ENCODE measurements at places on chromosomes 2 and 18.
A peak's percentile ranks its signal among the peaks of the same experiment; 100 is the strongest.

DNA sequence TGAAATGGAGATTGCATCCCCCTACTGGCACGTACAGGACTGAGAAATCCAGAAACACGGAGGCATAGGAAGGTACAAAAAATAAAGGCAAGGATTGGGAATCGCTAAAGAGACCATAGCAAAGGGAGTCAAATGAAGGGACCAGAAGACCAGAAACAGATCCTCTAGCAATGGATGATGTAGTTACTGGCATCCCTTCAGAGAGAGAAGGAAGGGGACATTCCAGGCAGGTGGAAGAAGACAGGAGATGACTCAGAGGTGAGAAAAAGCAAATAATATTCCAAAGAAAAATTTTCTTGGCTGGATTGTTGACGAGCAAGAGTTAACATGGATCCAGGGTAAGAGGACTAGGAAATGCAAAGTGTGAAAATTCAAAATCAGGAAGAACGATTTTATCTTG, 78.4 kb upstream of the FZD7 start:
- DNase-seq, result no peak

- no peak for DNase-seq
Measured at GRCh38 chr2:236130349-236130998, 37.7 kb downstream of the GBX2 start.

- DNase-seq, result no peak
Measured at GRCh38 chr2:25905126-25905525, 26.8 kb upstream of the ASXL2 start.

DNA sequence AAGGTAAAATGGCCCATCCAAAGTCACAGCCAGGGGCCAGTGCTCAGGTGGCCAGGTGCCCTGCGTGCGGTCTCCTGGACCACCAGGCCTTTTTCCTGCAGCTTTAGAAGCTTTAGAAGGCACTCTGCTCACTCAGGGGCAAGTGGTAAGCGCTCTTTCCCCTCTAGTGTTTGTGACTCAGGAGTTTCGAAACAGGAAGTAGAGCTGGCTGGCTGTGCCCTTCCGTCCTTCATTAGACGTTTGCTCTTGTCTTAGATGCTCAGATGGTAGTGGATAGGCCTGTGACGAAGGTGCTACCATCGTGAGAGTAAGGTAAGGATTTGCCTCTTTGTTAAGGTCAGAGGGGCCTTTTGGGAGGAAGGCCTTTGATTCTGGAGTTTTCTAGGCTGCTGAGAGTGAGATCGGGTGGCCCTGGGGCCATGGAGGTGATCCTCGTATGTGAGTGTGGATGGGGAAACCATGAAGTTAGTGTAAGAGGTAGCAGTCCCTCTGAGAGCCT, at the start of gene CASP8:
TSS of gene CASP8 (plus strand) at position 235 of the 499 bp plus-strand sequence. CDS start 5,951 bp downstream, outside the sequence.
- DNase-seq, result no peak

- DNase-seq, result peak; percentile 77
Measured at GRCh38 chr2:70087702-70088597, 673 bp downstream of the PCBP1 start.

GRCh38 chr18:62790871-62791772, 75.8 kb downstream of the PHLPP1 start:
- no peak for DNase-seq

DNA sequence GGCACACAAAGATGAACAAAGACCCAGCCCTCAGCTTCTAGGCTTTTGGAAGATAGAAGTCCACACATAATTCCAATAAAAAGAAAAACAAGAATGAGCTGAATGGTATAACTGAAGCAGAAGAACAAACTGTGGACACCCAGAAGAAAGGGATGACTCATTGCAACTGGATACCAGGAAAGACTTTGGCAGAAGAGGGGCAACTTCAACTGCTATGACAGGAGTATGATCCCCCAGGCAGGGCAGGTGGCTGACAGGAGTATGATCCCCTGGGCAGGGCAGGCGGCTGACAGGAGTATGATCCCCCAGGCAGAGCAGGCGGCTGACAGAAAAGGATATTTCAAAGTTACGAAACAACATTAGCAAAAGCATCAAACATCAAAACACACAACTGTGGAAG, 21.6 kb downstream of the PID1 start:
- DNase-seq, result no peak

GRCh38 chr2:13745330-13745729, 887.2 kb upstream of the LRATD1 start:
- DNase-seq, result no peak

GRCh38 chr2:234823196-234823876, 128.5 kb upstream of the SH3BP4 start:
- no peak for DNase-seq

DNA sequence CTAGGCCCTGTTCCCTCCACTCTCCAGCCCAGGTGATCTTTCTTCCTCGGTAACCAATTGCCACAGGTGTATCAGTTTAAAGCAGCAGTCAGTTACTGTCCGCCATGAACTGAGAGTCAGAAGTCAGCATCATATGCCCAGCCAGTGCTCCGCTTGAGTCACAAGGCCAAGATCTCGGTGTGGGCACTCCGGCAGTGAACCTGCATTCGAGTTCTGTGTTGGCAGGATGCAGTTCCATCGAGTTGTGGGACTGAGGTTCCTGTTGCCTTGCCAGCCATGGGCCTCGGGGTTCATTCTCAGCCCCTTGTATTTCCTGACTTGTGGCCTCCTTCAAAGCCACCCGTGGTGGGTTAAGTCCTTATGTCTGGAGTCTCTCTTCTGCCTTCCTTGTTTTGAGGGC, 3.1 kb upstream of the TMEM185B start:
- no peak for DNase-seq

- no peak for DNase-seq
Measured at GRCh38 chr2:156229724-156230362, 102.7 kb downstream of the NR4A2 start.

DNA sequence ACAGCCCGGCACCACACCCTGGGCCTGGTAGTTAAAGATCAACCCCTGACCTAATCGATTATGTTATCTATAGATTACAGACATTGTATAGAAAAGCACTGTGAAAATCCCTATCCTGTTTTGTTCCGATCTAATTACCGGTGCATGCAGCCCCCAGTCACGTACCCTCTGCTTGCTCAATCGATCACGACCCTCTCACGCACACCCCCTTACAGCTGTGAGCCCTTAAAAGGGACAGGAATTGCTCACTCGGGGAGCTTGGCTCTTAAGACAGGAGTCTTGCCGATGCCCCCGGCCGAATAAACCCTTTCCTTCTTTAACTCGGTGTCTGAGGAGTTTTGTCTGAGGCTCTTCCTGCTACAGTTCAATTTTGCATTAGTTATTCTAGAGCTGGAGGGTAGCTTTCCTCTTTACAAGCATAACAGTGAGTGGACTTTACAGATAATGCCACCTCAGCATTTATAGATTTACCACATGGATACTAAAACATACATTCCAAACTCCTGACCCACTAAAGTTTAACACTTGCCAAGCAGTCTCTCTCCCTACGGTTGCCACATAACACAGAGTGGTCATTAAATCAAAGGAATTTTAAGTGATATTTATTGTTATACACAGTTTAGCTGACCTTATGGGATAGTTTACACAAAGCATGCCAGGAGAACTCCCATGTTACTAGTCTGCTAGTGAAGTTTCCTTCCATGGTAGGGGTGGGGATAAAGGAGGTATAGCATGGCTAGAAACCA, 101.0 kb downstream of the EVA1A start:
- DNase-seq, result no peak

DNA sequence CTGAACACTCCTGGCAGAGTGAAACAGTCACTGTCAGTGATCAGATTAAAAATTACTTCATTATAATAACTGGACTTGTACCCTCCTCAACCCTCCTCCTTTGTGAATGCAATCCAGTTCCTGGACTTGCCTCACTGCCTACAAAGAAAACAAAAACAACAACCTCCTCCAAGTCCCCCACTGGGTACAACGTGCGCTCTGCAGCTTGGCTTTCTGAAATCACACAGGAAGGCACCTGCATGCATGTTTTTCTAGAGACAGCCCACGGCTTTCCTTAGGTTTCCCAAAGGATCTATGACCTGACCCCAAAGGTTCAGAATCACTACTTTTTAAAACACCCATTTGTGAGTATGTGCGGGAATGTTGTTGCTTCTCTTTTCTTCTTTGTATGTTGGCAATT, 61.4 kb upstream of the TUBA3E start:
- DNase-seq, result no peak

- DNase-seq, result peak; percentile 74
Measured at GRCh38 chr2:89763581-89764485, 1072.4 kb downstream of the RPIA start.

DNA sequence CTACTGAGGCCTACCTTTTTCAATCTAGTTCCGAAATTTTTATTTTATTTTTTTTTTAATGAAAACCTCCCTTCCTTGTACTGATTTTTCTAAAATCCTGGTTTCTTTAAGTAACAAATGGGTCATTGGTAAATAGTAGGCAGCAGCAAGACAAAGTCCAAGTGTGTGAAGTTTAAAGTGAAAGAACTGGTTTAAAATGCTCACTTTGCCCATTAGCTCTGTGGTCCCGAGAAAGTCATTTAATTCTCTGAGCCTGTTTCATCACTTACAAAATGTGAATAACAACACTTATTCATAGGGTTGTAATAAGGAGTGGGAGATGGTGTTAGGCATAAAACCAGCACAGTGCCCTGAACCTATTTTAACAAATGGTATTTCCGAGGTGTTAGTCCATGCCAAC, 426.2 kb downstream of the ERBB4 start:
- DNase-seq, result no peak

DNA sequence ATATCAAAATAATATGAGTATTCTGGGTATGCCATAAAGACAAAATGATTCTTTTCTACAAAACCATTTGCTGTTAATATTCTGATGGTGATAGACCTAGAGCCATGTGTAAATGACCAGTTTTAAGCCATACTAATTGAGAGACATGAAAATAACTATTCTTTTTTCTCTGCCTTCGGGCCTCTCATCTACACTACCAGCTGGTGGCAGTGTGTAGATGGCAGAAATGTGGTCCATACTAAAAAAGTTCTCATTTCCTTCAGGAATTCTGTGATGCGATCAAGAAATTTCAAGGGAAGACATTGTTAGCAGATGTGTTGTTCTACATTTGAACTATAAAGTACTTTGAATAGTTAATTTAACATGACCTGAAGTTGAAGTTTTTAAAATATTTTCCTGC, 485.2 kb downstream of the TRIB2 start:
- DNase-seq, result no peak

DNA sequence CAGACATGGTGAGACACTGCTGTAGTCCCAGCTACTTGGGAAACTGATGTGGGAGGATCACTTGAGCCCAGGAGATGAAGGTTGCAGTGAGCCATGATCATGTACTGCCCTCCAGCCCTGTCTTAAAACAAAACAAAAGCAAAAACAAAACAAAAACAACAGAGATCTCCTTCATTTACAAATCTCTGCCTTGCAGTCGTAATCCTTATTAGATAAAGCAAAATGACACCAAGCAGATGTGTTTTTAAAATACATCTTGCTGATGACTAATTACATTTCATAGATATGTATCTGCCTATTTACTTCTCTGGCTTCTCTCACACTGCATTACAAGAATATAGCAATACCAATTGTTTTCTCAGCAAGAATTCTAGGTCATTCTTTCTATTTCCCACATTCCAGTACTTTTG, 22.8 kb downstream of the NFE2L2 start:
- DNase-seq, result no peak

DNA sequence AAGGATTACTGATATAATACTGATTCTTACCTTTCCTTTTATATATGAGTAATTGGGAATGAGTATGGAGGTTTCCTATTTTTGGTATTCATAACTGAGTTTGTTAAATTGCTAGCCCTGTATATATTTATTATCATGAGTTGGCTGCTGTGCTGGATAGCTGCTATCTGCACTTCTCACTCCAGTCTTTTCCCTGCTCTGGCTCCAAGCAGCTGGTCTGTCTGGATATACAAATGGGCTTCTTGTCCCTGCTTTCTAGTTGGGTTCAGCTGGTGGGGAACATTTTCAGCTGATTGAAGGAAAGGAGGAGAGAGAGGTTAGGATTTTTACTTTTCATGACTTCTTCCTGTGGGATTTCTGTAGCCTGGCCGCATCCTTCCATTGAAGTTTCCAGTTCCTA, 41.2 kb downstream of the AGFG1 start:
- DNase-seq, result no peak

DNA sequence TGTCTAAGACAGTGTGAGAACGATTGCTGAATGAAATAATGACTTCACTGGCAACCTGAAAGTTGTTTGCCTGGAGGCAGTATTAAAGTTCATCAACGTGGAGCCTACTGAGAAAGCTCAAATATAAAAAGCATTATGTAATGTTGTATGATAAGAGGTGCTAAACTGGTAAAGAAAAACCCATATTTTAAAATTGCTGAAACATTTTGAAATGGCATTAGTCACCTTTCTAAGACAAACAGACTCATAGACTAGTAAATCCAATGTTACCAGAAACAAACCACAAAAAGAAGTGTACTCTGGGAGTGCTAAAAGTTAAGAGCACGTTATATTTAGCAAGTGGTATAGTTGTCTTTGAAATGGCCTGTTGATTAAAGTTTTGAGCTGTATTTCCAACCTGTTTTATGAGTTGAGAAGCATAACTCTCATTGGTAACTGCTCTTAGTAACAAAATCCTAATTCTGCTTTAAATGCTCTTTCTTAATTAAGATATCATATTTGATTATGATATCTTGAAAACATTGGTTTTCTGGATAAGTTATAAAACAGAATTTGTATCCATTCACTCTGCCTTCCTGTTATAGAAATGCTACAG, 62.7 kb downstream of the CYP1B1 start:
- DNase-seq, result no peak

GRCh38 chr2:29628108-29628745, 293.2 kb downstream of the ALK start:
- no peak for DNase-seq

- DNase-seq, result no peak
Measured at GRCh38 chr18:62450546-62451410, 72.0 kb upstream of the ZCCHC2 start.

DNA sequence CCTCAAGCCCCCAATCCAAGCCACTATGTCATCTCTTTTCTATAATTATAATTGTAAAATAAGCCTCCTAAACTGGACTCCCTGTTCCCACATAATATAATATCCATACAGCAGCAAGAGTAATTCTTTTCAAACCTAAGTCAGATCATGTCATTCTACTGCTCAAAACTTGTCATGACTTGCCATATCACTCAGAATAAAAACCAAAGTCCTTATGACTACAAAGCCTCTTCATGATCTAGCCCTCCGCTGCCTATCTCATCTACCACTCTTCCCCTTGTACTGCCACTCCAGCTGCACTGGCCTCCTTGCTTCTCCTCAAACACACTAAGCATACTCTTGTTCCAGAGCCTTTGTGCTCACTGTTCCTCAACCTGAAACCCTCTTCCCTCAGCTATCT, 69.9 kb downstream of the MEMO1 start:
- DNase-seq, result no peak

Measured in type B pancreatic cell (in vitro differentiated cells).